ENCODE measurements at places on chromosomes 2 and 18.

- no peak for DNase-seq
These were observed 319.0 kb upstream of the KLHL29 start for GRCh38 chr2:23065936-23066335.

DNA sequence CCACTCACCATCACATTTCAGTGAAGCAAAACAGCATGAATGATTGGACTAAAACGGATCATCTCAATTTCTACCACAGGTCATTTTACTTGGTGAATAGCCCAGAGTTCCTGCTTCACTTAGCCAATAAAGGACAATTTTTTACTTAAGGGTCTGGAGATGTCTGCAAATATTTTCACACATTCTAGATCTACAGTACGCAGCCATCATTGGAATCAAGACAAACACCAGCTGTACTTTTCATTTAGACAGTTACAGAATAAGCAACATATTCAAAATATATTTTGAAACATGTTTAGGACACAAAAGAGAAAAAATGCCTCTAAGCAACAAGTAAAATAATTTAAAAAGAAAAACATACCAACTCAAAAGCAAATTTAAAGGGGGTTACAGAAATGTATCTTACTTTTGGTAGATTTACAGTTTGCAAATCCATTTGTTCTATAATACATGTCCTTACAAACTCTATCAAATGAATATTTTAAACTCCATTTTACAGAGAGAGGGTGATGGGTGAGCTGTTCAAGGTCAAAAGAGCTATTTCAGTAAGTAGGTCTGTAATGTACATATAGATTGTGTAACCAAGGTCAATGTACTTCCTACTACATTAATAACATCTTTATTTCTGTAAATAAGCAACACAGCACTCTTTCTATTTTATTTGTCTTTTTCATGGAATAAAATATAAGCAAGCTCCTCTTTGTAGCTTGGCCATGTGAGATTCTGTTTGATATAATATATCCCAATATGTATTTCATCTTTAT lies 13.4 kb downstream of the PPP1R1C start:
- DNase-seq, result no peak

- DNase-seq, result no peak
These were observed 94.9 kb downstream of the FAM161A start for GRCh38 chr2:61759005-61759404.

- no peak for DNase-seq
These were observed 42.2 kb downstream of the KIDINS220 start for GRCh38 chr2:8794923-8795825.

DNA sequence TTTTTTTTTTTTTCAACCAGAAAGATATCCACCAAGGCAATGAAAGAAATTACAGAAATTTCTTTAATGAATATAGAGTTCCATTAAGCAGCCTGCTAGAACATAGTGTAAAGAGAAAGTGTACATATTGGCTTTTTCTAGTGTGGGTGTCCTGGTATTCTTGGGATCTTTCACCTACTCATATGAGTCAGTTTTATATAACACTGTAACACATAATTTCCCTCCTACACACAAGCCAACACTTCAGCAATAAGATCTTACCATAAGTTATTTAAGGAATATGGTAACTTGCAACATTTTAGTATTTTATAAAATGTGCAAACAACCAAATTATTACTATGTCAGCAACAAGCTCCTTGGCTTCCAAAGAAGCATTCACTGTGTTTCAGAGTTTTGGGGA lies 59.9 kb downstream of the ZRANB3 start:
- no peak for DNase-seq

- DNase-seq, result peak; percentile 48
These were observed 167.4 kb downstream of the SPAG16 start for GRCh38 chr2:213451542-213452239.

- no peak for DNase-seq
These were observed 1.9 kb downstream of the HS6ST1 start for GRCh38 chr2:128316777-128317180.

GRCh38 chr2:10305254-10305635 lies 2.5 kb downstream of the HPCAL1 start:
- DNase-seq, result no peak

DNA sequence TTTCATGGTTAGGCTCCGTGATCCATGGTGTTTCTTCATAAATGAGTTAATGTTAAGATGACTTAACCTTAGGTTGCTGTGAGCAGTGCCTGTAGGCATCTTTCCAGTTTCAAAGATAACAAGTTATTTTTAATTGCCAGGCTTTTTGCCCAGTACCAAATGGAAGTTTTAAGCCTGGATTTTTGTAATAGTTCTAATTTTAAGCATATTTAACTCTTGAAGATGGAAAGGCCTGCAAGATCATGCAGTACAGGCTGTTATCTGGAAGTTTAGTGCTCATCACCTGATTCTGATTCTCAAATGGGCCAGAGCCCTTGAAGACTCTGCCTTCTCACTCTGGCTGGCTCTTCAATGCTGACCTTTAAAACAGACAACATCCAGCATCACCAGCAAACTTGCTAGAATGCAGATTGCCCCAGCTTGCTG lies 141.3 kb downstream of the NCK2 start:
- no peak for DNase-seq

DNA sequence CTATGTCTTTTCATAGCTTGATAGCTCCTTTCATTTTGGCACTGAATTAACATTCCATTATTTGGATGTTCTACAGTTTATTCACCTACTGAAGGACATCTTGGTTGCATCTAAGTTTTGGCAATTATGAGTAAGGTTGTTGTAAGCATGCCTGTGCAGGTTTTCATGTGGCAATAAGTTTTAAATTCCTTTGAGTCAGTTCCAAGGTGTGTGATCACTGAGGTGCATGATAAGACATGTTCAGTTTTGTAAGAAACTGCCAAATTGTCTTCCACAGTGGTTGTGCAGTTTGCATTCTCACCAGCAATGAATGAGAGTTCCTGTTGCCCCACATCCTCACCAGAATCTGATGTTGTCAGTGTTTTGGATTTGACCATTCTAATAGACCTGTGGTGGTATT lies 24.2 kb downstream of the XDH start:
- no peak for DNase-seq

DNA sequence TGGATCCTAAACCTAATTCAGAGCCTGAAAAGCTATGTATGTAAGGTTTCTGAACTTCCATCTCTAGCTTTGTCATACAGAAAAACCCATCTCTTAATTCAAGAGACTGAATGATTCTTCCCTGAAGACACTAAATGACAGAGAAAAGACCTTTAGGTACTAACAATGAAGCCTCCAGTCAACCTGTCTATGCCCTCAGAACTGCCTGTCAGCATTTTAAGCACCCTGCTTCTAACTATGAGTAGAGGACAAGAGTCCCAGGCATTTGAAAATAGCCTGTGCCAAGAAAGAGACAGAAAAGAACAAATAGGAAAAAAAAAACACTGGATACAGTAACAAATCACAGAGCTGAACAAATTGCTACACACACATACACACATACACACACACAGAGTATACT lies 48.6 kb downstream of the AP1S3 start:
- no peak for DNase-seq

DNA sequence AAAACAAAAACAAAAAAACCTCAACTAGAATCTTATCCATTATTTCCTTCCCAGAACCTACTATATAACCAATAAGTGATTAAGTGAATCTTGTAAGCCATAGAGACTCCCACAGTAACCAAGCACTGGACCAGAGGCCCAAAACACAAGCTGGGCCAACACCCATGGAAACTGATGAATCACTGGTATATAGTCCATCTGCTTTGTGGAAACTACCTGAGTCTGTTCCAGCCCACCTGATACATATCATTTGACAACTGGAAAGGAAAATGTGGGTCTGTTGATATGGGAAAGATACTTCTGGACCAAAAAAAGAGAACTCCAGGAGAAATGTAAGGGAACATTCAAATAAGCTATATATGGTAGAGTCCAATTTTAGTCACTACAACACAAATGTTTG lies 252.8 kb downstream of the MREG start:
- no peak for DNase-seq

GRCh38 chr18:26309281-26309680 lies 83.0 kb downstream of the TAF4B start:
- DNase-seq, result no peak

- DNase-seq, result no peak
These were observed 32.2 kb upstream of the RBM44 start for GRCh38 chr2:237766340-237766739.

DNA sequence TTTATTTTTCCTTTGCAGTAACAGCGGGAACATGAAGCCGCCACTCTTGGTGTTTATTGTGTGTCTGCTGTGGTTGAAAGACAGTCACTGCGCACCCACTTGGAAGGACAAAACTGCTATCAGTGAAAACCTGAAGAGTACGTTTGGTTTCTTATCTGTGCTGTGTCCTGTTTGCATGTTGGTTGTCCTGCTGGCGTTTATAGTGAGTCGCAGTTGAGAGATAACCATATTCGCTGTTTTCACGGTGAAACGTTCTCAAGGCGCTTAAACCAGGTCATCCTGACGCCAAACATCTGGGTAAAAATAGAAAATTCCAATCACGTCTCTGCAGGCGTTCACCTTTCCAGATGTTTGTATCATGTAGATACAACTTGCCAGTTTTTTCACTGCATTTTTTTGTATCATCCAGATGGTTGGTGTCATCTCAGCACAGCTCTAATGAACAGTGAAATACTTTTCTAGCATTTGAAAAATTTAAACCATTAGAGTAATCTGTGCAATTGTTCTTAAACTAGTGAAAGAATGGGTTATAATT lies 21.2 kb downstream of the CLUL1 start:
- no peak for DNase-seq

DNA sequence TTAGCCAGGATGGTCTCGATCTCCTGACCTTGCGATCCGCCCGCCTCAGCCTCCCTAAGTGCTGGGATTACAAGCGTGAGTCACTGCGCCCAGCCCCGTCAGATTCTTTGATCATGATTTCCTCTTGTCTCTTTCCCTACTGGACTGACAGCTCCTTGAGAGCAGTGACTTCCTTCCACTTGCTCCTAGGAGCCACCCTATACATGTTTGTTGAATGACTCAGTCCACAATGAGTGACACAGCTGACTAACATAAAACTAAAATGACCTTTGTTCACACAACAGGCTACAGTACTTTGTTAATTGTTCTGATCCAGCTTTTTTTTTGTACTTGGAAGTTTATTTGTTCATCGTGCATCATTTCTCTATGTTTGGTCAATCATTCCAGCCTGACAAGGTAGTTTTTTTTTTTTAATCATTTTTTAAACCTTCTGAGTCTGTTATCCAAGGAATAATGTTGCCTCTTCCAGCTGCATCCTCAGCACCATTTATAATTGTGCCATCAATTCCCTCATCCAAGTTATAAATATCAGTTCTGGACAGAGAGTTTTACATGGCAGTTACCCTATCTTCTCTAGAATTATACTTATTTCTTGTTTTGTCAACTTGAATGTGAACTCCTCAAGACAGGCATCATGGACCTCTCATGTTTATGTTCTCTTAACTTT lies 42.9 kb upstream of the TUBA3E start:
- no peak for DNase-seq

GRCh38 chr2:70089220-70089982 lies 2.1 kb downstream of the PCBP1 start:
- DNase-seq, result peak; percentile 21

- DNase-seq, result no peak
These were observed 30.2 kb downstream of the TGFBRAP1 start for GRCh38 chr2:105299290-105299689.

GRCh38 chr2:162449471-162449870 lies 105.5 kb downstream of the GCA start:
- DNase-seq, result no peak

GRCh38 chr2:30998672-30999071 lies 139.6 kb downstream of the GALNT14 start:
- no peak for DNase-seq

- no peak for DNase-seq
These were observed 24.6 kb upstream of the RNU4ATAC start for GRCh38 chr2:121505986-121506586.

- no peak for DNase-seq
These were observed 3.4 kb downstream of the IRS1 start for GRCh38 chr2:226796012-226796839.

- no peak for DNase-seq
These were observed 273.1 kb upstream of the SLC14A2 start for GRCh38 chr18:45342166-45342565.

DNA sequence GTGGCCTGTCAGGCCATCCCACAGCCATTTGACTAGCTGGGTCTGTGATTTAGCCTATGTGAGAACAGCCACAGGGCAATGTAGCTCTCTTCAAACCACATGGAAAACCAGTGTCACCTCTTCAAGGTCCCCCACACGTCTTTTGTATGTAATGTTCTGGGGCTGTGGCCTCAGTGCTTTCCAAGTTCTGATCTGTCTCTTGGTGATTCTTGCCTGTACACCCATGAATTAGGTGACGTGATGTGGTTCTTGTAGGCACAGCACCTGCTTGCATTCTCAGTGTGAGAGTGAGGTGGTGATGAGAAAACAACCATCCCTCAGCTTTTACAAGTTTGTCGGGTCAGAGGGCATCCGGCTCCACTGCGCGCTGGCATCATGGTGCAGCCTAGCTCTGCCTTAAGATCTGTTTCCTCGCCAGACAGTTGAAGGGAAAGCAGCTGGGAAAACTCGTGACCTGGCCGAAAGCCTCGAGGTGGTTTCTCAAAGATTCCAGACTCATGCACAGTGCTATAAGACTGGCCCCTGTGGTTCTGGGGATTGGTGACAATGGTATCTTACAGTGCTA lies 125.8 kb downstream of the TANC1 start:
- no peak for DNase-seq

DNA sequence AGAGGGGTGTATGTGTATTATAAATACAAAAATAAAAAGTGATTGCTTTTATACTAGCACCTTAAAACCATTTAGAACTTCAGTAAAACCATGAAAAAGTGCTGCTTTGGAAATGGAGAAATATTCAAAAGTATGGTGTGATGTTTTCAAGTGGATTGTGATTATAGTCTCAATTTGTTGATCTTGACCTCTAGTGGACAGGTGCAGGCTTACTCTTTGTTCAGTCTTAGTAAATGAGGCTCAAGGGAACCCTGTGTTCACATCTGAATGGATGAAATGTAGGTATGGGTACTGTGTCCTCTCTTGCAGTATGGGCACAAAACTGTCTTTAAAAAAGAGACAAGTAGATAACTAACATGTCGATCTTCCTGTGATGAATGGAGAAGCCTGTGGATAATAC lies 145.8 kb downstream of the MCFD2 start:
- DNase-seq, result no peak

DNA sequence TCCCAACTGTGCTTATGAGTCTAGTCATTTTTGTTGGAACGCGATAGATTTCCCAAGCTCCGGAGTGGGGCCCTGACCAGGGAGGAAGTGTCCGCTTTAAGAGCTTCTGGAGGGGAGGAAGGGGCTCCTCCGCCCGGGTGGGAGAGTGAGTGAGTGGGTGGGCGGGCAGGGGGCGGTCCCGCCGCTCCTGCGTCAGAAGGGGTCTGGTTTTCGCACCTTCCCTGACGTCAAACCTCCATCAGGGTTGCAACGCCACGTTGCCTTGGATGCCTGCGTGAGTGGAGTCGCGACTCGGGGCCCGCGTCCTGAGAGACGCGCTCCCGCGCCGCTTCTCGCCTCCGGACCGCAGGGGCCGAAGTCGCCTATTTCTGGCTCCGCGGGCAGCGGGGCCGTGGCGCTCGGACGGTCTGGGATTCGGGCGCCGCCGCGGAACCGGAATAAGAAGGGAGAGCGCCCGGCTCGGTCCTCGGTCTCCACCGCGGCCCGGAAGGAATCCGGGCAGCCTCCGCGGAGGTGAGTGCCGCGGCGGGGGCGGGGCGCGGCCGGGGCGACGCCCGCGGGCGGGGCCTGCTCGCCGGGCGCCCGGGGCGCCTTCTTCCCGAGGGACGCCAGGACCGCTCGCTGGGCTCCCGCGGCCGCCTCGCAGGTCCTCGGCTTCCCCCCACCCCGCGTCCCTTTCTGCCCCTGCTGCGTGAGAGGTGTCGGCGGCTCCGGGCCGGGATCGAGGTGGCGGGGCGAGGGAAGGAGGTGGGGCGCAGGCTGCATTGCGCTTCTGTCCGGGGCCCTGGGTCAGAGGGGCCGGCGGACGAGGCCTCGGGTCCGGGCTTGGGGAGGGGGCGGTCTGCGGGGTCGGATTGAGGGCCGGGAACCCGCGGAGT lies at the start of gene ZDBF2:
ZDBF2 (plus strand) TSS at position 230 of the 878 bp plus-strand sequence. CDS start 7,187 bp downstream, outside the sequence.
- peak; percentile 78 for DNase-seq
